Fibroblast of lung (primary cell): ENCODE measurements at places on chromosomes 6 and 20. TPM values are rescaled to one million over a fixed set of nuclear protein-coding genes. Genes with fewer than 3 reads are reported as not detected.
A peak's percentile ranks its signal among the peaks of the same experiment; 100 is the strongest.

- H3K4me3 ChIP-seq, result no peak overlapping the region
- no peak overlapping the region for H3K27ac ChIP-seq
- no peaks in the 10 kb centered on the region for H3K36me3 ChIP-seq
- DNase-seq, result no peak
Observed at GRCh38 chr6:3565291-3565690, 108.4 kb upstream of the SLC22A23 start.

GRCh38 chr6:130780122-130780521, 47.1 kb upstream of the SMLR1 start:
- no peaks in the 10 kb centered on the region for H3K27me3 ChIP-seq
- no peak overlapping the region for H3K27ac ChIP-seq
- H3K4me3 ChIP-seq, result no peak overlapping the region
- peaks cover 8% of the 10 kb centered on the region for H3K4me1 ChIP-seq
- no peaks in the 10 kb centered on the region for H3K36me3 ChIP-seq
- no peak for DNase-seq

- no peaks in the 10 kb centered on the region for H3K36me3 ChIP-seq
- no peaks in the 10 kb centered on the region for H3K27me3 ChIP-seq
- H3K27ac ChIP-seq, result no peak overlapping the region
- no peak for DNase-seq
- no peaks in the 10 kb centered on the region for H3K4me1 ChIP-seq
Observed at GRCh38 chr6:82836022-82836575, 229.5 kb downstream of the UBE3D start.

DNA sequence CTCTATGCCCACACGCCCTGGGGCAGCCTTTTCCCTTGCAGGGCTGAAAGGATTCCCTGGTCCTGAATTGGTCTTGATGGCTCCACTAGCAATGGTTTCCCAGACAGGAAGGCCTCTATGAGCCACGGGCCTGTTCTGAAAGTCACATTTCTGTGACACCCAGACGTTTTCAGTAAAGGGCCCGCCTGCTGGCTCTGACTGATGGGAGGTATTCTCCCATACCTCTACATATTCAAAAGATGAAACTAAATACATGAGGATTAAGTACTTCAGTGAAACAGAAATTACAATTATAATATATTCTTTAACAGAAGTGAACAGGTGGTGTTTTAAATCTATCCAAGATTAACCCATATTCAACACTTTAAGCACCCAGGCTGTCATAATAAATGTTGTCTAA, 629.8 kb downstream of the CDH26 start:
- H3K27me3 ChIP-seq, result no peaks in the 10 kb centered on the region
- no peak overlapping the region for H3K4me3 ChIP-seq
- H3K27ac ChIP-seq, result no peak overlapping the region
- DNase-seq, result no peak
- H3K36me3 ChIP-seq, result no peaks in the 10 kb centered on the region
- no peaks in the 10 kb centered on the region for H3K4me1 ChIP-seq

- H3K4me1 ChIP-seq, result peaks cover 7% of the 10 kb centered on the region
- no peaks in the 10 kb centered on the region for H3K27me3 ChIP-seq
- peaks cover 2% of the 10 kb centered on the region for H3K36me3 ChIP-seq
- peak; percentile 50 for DNase-seq
- no peak overlapping the region for H3K4me3 ChIP-seq
Observed at GRCh38 chr20:59938221-59938620, 1.9 kb downstream of the PPP1R3D start.

DNA sequence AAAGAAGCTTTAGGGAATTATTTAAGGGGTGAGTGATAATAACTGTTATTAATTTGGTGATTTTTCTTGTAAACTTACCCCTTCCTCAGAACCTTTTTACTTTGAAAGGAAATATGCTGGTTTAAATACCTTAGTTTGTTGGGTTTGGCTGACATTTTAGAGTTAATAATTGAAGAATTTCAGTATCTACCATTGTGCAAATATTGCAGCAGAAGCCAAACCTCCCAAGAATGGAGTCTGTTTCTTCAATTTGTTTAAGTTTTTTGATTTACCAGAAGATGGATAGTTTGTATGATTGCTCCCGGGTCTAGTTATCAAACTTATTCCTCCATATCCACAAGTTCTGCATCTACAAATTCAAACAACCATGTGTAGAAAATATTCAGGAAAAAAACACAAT, 77.1 kb downstream of the ATRN start:
- no peak overlapping the region for H3K27ac ChIP-seq
- no peaks in the 10 kb centered on the region for H3K4me1 ChIP-seq
- no peak for DNase-seq
- H3K27me3 ChIP-seq, result no peaks in the 10 kb centered on the region

DNA sequence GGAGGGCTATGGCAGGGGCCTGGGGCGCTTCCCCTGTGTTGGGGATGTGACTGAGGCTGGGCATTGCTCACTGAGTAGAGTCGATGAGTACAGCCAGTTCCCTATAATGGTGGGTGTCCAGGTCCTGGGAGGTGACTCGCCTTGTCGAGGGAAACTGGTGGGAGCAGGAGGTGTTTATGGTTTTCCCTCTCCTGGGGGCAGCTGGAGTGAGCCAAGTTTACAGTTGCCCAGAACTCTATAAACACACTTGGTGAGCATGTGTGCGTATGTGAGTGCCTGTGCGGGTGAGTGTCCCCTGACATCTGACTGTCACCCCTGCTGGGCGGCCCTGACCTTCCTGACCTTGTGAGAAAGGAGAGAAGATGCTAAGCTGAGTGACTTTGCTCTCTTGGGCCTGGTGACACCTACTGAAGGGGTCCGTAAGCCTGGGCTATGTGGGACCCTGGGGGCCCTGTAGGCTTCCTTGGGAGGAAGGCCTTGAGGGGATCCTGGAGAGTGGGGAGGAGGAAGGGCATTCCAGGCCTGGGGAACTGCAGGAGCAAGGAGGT, 65.9 kb downstream of the VEGFA start:
- DNase-seq, result peak; percentile 41
- peaks cover 17% of the 10 kb centered on the region for H3K4me1 ChIP-seq
- no peaks in the 10 kb centered on the region for H3K36me3 ChIP-seq
- H3K4me3 ChIP-seq, result no peak overlapping the region

- no peaks in the 10 kb centered on the region for H3K36me3 ChIP-seq
- no peaks in the 10 kb centered on the region for H3K27me3 ChIP-seq
- no peak for DNase-seq
Observed at GRCh38 chr6:139475241-139475640, 100.8 kb upstream of the CITED2 start.

DNA sequence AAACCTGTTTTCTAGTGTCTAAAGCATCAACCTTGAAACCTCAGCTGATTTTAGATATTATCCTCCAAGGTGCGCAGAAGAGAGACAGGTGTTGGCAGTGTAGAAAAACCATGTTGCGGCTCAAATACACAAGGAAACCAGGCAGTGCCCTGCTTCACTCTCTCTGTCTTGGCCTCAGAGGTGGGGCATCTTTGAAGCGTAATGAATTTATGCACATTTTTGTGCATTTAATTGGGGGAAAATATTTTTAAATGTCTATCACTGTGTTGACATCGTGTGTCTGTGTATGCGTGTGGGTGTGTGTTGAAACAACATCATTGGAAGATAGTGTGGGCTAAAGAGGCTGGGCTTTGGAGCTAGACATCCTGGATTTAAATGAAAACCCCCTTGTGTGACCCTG, 334.0 kb upstream of the CHD6 start:
- no peak overlapping the region for H3K27ac ChIP-seq
- H3K4me3 ChIP-seq, result no peak overlapping the region
- H3K27me3 ChIP-seq, result no peaks in the 10 kb centered on the region
- DNase-seq, result no peak

DNA sequence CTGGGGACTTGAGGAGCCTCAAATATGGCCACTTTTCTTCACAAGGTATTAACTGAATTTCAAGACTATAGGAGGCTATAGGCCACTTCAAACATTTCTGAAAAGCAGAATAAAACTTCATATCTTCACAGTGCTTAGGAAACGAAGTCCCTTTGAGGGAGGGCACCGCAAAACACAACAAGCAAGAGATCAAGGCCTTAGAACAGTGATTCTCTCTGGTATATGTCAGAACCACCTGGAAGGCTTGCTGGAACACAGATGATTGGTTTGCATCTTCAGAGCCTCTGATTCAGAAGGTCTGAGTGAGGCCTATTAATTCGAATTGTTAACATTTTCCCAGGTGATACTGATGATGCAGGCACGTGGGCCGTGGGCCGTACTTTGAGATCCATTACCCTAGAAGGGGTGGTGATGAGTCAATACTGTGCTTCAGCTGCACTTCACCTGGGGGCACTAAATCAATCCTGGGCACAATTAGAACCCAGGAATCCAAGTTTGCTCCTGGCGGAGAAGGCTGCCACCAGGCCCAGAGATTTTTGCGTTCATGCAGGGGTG, 10.7 kb downstream of the SUN5 start:
- no peaks in the 10 kb centered on the region for H3K36me3 ChIP-seq
- no peak overlapping the region for H3K4me3 ChIP-seq
- no peak for DNase-seq
- H3K27ac ChIP-seq, result no peak overlapping the region

DNA sequence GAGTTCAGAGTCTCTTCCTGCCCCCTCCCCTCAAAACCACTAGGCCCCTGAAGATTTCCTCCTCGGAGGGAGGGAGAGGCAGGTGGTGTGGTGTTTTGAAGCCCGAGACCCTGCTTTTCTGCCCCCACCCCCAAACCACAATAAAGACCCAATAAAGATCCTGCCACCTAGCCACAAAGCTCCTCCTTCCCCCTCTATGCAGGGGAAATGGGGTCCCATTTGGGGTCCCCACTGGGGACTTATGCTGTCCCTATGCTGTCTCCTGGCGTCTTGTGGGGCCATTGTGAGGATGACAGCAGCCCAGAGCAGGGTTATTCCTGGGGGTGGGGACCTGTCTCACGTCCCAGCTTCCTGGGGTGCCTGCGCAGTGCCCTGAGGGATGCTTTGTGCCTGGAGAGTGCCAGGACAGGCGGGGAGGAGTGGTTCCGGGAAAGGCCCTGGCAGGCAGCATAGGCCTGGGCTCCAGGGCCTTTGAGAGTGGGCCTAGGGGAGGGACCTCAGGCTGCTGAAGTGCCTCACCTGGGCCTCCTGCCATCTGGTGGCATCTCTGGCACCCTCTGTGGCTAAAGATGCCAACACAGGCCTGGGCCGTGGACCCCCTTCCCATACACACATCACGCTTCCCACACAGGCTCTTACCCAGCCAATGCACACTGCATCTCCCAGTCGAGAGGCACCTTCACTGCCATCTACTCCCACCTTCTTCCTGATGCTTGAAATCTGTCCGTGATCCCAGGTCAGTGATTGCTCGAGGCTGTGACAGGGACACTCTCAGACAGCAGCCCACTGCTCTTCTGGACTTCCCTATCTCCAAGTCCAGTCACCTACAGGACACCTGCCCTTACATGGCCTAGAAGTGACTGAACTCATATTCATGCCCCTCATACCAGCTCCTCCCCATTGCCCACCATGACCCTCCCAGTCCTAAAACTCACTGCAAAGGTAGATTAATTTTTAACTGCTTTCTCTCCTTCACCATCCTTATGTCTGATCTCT, 7.9 kb upstream of the ARMC12 start:
- no peak for DNase-seq
- peak overlapping the region; percentile 87 for H3K27ac ChIP-seq
- H3K4me1 ChIP-seq, result peaks cover 34% of the 10 kb centered on the region
- H3K27me3 ChIP-seq, result no peaks in the 10 kb centered on the region
- H3K36me3 ChIP-seq, result no peaks in the 10 kb centered on the region

Gene APOM
- 0.99 and 1.0 TPM in 2 replicates for total RNA-seq

Gene GPR63
- 0.51 and 3.0 TPM in 2 replicates for total RNA-seq

Gene SLC35F1
- under 0.01 and 0.17 TPM in 2 replicates for total RNA-seq

Gene CAPN11
- not detected in 2 replicates for total RNA-seq

Gene CASP8AP2
- total RNA-seq, result 12.8 and 13.4 TPM in 2 replicates

Gene AHI1
- 14.1 and 22.8 TPM in 2 replicates for total RNA-seq

Gene SLC25A27
- total RNA-seq, result 12.6 and 18.7 TPM in 2 replicates

Gene RPP40
- 12.1 and 27.6 TPM in 2 replicates for total RNA-seq
